ENCODE measurements at places on chromosomes 1 and 21. TPM values are rescaled to one million over a fixed set of nuclear protein-coding genes. Genes with fewer than 3 reads are reported as not detected.

GRCh38 chr1:41041614-41042270 is 20.2 kb upstream of the SLFNL1 start:
- DNase-seq: no peak

The CR1L gene
- polyA plus RNA-seq: not detected

DNA sequence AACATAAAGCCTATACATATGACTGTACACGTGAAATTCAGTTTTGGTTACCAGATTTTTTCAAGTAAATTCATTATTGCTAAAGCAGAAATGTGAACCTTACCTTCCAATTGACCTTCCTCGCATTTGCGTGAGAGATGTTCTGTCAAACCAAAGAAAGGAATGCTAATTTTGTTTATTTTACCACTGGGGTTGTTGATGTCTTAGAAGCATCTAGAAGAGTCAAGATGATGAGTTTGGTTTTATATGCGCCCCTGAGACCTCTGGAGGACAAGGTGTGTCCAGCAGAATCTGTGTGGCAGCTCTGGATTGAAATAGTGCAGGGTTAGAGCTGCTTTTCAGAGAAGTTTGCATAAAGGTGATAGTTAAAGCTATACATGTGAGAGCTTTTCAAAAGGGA is 48.4 kb downstream of the ZBTB40 start:
- DNase-seq: no peak

GRCh38 chr1:150981805-150982712 is at the start of gene ANXA9:
TSS of gene ANXA9 (plus strand) at chr1:150982292. CDS start at chr1:150983106, 814 bp downstream.
- no peak for DNase-seq

- no peak for DNase-seq
These were observed 50.7 kb downstream of the GALNT2 start for GRCh38 chr1:230117694-230118093.

- DNase-seq: no peak
These were observed 5.1 kb upstream of the GBP5 start for GRCh38 chr1:89277725-89278124.

GRCh38 chr1:219781491-219781890 is 146.9 kb downstream of the SLC30A10 start:
- DNase-seq: no peak

The C1orf87 gene
- polyA plus RNA-seq: not detected

The C1orf122 gene
- 34.1 TPM for polyA plus RNA-seq

DNA sequence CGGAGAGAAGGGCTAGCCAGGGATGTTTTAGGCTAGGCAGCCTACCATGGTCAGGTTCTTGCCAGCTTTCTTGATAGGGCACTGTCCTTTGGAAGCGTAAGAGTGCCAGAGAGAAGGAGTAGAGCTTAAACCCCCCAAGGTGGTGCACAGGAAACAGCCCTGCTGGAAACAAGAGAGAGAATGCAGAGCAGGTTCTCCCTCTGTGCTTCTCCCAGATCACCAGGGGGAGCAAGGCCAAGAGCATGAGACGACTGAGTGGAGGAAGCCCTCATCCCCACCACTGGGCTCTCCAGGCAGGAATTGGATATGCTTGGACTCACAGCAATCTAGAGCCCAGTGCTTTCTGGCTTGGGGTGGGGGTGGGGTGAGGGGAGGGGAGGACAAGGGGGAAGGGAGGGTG is 49.8 kb downstream of the ATP2B4 start:
- no peak for DNase-seq

GRCh38 chr1:59596432-59596831 is 218.3 kb upstream of the HOOK1 start:
- peak; percentile 83 for DNase-seq

GRCh38 chr1:48936436-48936835 is 159.7 kb upstream of the BEND5 start:
- no peak for DNase-seq

The HIVEP3 gene
- 4.0 TPM for polyA plus RNA-seq

- DNase-seq: no peak
These were observed 7.9 kb downstream of the SDF4 start for GRCh38 chr1:1223891-1224290.

- DNase-seq: no peak
These were observed 354.0 kb upstream of the RGS18 start for GRCh38 chr1:191804311-191804710.

The LCE1F gene
- not detected for polyA plus RNA-seq

- DNase-seq: no peak
These were observed 20.4 kb downstream of the ATF3 start for GRCh38 chr1:212628813-212629415.

DNA sequence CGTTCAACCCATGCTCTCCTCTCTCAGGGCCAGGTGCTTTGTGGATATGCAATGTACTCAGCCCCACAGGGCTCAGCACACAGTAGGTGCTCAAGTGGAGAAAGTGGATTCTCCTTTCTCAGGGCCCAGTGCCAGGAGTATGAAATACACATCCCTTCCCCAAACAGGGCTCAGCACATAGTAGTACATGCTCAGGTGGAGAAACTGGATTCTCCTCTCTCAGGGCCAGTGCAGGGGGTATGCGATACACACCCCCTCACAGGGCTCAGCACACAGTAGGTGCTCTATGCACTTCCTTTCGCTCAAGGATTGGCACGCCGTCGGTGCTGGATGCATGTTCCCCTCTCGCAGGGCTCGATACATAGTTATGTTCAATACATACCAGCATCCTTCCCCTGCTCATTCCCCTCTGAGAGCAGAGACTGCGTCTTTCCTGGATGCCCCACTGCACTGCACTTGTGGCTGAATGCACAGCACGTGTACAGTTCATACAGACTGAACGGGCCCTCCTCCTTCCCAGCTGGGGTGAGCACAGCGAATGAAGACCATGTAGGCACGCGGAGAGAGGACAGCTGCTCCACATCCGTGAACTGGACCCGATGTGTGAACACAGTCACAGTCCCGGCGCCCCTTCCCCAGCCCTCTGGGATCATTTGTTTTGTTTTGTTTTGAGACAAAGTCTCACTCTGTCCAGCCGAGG is 16.6 kb upstream of the DISP3 start:
- DNase-seq: no peak

DNA sequence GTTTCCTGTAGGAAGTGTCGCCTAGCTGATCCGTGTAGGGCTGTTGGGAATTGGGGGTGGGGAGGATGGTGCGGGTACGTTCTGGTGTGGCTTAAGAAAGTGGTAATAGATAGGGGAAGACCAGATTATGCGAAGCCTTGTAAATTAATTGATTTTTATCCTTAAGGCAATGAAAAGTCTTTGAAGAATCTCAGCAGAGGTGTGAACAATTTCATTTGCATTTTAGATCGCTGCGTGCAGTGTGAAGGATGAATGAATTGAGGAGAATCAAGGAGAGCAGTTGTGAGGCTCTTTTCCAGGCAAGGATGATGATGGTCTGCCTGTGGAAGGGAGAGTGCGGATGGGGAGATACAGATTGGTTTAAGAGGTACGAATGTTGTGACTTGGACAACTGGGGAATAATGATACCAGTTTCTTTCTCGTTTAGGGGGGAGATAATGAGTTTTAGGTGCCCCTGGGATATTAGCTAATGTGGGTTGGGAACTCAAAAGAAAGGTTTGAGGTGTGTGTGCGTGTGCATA is 813 bp upstream of the DEDD start:
- DNase-seq: no peak

- no peak for DNase-seq
These were observed 270.7 kb downstream of the KAZN start for GRCh38 chr1:14869187-14869586.

DNA sequence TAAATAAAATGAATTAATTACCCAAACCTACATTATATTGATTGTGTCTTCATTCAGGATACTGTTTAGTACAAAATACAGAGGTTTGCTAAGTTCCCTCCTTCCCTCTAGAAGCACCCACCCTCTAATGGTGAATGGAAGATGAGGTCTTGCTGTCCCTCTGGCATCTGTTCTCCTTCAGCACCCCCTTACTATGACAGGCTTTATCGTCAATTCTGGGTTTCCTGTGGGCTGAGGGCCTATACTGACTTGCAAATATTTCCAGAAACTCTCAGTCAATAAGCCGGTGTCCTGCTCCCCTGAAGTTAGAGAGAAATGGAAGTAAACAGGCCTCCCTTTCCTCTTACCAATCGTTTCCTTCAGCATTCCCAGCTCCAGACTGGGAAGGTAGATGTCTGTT is 13.2 kb downstream of the LAX1 start:
- no peak for DNase-seq

- DNase-seq: no peak
These were observed 4.2 kb upstream of the PADI2 start for GRCh38 chr1:17123196-17124045.

- DNase-seq: no peak
These were observed 2.2 kb downstream of the MYCBP start for GRCh38 chr1:38870996-38871395.

The C1QB gene
- polyA plus RNA-seq: not detected

The TLR5 gene
- 0.21 TPM for polyA plus RNA-seq

- DNase-seq: no peak
These were observed 7.2 kb upstream of the ACTRT2 start for GRCh38 chr1:3014050-3014440.

The TDRD10 gene
- polyA plus RNA-seq: not detected

GRCh38 chr1:3360646-3361257 is 93.7 kb upstream of the ARHGEF16 start:
- no peak for DNase-seq

GRCh38 chr1:1539310-1540089 is 924 bp downstream of the TMEM240 start:
- DNase-seq: no peak

The DENND2D gene
- polyA plus RNA-seq: 3.9 TPM

DNA sequence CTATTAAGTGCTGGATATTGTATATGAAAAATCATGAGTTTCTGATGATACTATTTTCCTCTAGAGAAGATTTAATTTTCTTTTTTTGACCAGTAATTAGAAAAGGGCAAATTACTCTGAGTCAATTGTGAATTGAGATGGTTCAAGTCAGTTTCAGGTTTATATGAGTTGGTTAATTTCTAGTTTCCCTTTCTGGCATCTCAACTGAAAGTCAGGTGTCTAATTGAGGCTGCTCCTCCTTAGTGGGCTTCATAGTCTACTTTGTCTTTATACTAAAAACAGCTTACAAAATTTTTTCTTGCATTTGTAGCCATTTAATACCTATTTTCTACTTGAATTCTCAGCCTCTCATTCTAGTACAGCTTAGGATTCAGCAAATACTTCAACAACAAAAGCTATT is 387.3 kb downstream of the RPS6KC1 start:
- DNase-seq: no peak

- no peak for DNase-seq
These were observed 150.7 kb downstream of the PATJ start for GRCh38 chr1:61892977-61893376.

DNA sequence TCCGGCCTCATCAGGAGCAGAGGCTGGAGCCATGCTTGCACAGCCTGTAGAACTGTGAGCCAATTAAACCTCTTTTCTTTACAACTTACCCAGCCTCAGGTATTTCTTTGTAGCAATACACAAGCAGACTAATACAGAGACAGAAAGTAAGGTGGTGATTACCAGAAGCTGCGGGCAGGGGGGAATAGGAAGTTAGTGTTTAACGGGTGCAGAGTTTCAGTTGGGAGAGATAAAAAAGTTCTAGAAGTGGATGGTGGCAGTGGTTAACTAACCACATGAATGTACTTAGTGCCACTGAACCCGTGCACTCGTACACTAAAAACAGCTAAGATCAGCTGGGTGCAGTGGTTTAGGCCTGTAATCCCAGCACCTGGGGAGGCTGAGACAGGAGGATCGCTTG is 80.4 kb upstream of the TARDBP start:
- no peak for DNase-seq

DNA sequence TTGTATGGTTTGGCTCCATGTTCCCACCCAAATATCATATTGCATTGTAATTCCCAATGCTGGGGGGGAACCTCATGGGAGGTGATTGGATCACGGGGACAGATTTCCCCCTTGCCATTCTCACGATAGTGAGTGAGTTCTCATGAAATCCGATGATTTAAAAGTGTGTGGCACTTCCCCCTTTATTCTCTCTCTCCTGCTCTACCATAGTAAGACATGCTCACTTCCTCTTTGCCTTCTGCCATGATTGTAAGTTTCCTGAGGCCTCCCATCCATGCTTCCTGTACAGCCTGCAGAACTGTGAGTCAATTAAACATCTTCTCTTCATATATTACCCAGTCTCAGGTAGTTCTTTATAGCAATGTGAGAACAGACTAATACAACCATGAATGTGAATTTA is 211.6 kb upstream of the NR5A2 start:
- no peak for DNase-seq

- DNase-seq: no peak
These were observed 54.0 kb downstream of the PIK3CD start for GRCh38 chr1:9705337-9706093.

- no peak for DNase-seq
These were observed 83.5 kb downstream of the INTS7 start for GRCh38 chr1:211951856-211952255.

The VAV3 gene
- polyA plus RNA-seq: 0.01 TPM

DNA sequence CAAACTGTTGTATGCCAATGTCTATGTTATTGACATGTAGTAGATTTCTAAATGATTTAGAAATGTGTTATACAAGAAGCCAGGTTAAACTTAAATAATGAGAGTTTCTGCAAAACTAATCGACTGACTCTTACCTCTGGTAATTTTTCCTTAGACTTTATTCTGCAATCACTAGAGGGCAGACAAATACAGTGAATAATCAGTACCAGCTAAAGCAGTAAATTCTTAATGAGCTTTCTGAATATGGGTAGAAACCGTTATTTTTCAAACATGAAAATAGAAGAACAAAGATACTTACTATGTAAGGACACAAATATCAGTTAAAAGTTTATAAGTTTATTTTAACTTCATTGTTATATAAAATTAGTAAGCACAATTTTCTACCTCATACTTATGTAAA is 97.9 kb upstream of the RGS1 start:
- no peak for DNase-seq

DNA sequence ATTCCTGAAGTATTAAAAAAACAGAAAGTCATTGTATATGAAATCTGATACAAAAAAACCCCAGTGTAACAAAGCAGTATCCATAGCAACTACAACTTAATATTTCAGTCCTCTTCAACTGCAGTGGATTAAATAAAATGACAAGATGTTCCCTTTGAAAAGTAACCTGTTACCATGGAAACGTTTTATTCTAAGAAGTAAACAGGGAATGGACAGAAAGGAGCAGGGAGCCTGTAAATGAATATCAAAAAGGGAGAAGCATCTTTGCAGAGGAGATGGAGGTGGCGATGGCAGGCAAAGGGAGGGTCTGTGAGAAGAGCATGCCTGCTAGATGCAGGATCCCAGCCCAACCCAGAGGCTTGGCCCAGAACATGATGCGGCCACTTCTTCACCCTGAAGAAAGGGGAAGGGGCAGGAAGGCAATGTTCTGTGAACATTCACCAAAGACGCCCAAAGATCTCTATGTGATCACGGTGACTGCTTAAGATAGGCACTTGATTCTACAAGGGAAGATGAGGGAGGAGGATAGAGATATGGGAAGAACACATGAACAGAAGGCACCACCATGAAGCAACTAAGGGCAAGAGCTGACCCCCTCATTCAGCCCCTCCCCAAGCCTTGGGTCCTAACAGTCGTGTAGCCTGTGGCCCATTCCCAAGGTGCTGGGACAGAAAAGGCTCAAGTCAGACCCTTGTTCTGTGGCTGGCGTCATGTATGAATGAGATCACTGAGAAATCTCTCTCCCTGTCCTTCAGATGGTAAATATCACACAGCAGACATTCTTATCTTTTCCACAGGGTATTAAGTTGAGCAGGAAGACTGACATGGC is 200.0 kb downstream of the SLC45A1 start:
- no peak for DNase-seq

All from BJ (cell line).